Osteoblast (primary cell): ENCODE measurements at places on chromosomes 2 and 18. TPM values are rescaled to one million over a fixed set of nuclear protein-coding genes. Genes with fewer than 3 reads are reported as not detected.

Gene LCT
- under 0.01 TPM in 2 replicates for total RNA-seq

Gene MSTN
- total RNA-seq = under 0.01 TPM in 1 of 2 replicates, not detected in the other

Gene IL36A
- total RNA-seq = not detected in 2 replicates

Gene PSMA8
- not detected in 2 replicates for total RNA-seq

Gene CXCR1
- not detected in 2 replicates for total RNA-seq

Gene PAIP2B
- total RNA-seq = 0.36 and 0.59 TPM in 2 replicates

Gene TWIST2
- 9.4 TPM in 2 replicates for total RNA-seq

Gene GPR35
- total RNA-seq = 1.1 and 1.5 TPM in 2 replicates

Gene REG3G
- total RNA-seq = not detected in 2 replicates

Gene DOK6
- 2.7 and 3.6 TPM in 2 replicates for total RNA-seq

Gene TNFAIP6
- total RNA-seq = 43.1 and 61.6 TPM in 2 replicates

Gene OTOS
- not detected in 2 replicates for total RNA-seq

Gene ALPI
- not detected in 2 replicates for total RNA-seq

Gene PCARE
- total RNA-seq = not detected in 2 replicates

Gene AP1S3
- 2.2 and 2.7 TPM in 2 replicates for total RNA-seq

Gene MEP1B
- total RNA-seq = not detected in 2 replicates

Gene SFTPB
- not detected in 2 replicates for total RNA-seq

Gene ACVR1C
- 0.29 and 0.36 TPM in 2 replicates for total RNA-seq

Gene LYPD6
- total RNA-seq = under 0.01 and 0.59 TPM in 2 replicates

Gene KCNE4
- total RNA-seq = 37.6 and 40.4 TPM in 2 replicates

Gene SPIRE1
- total RNA-seq = 61.6 and 64.4 TPM in 2 replicates

Gene LTBP1
- total RNA-seq = 158 and 224 TPM in 2 replicates

Gene BCS1L
- 16.6 and 21.2 TPM in 2 replicates for total RNA-seq

Gene DSG3
- 1.4 and 1.8 TPM in 2 replicates for total RNA-seq

Gene CFAP221
- 0.36 and 1.2 TPM in 2 replicates for total RNA-seq

Gene CRYGD
- total RNA-seq = not detected in 2 replicates

Gene KLHL30
- under 0.01 TPM in 2 replicates for total RNA-seq

Gene SPEG
- total RNA-seq = 24.2 and 26.4 TPM in 2 replicates

Gene MAPK4
- total RNA-seq = not detected in 2 replicates

Gene ONECUT2
- total RNA-seq = under 0.01 TPM in 1 of 2 replicates, not detected in the other

Gene PLGLB1
- 1.8 and 2.9 TPM in 2 replicates for total RNA-seq

Gene BBS5
- total RNA-seq = 5.8 and 9.1 TPM in 2 replicates

Gene CFAP210
- under 0.01 and 0.36 TPM in 2 replicates for total RNA-seq

Gene CHRND
- not detected in 2 replicates for total RNA-seq

Gene SERPINB11
- not detected in 2 replicates for total RNA-seq

Gene ERFE
- total RNA-seq = 0.88 and 1.8 TPM in 2 replicates

Gene CNTNAP5
- not detected in 2 replicates for total RNA-seq

Gene ZNF521
- total RNA-seq = 27.5 and 33.6 TPM in 2 replicates

Gene ALLC
- total RNA-seq = not detected in 2 replicates

Gene MOGAT1
- total RNA-seq = not detected in 2 replicates

Gene CIB4
- total RNA-seq = not detected in 2 replicates

Gene ACMSD
- total RNA-seq = not detected in 2 replicates

Gene CHRNG
- total RNA-seq = not detected in 2 replicates

Gene PLA2R1
- 19.2 and 19.9 TPM in 2 replicates for total RNA-seq

Gene CPSF3
- total RNA-seq = 34.5 and 38.4 TPM in 2 replicates

Gene SUCLG1
- total RNA-seq = 45.2 and 57.2 TPM in 2 replicates

Gene CCDC148
- total RNA-seq = 1.8 and 2.1 TPM in 2 replicates

Gene ZNF385B
- 0.29 and 1.1 TPM in 2 replicates for total RNA-seq

Gene TGFA
- total RNA-seq = not detected in 2 replicates

Gene OTOF
- total RNA-seq = not detected in 2 replicates

Gene CCL20
- total RNA-seq = 1.1 and 1.2 TPM in 2 replicates

Gene ABCB11
- under 0.01 TPM in 1 of 2 replicates, not detected in the other for total RNA-seq

Gene UGT1A10
- not detected in 2 replicates for total RNA-seq

Gene SULT1C2
- 0.36 and 1.2 TPM in 2 replicates for total RNA-seq

Gene CYP26B1
- total RNA-seq = under 0.01 TPM in 2 replicates
